LoVo (cell line): ENCODE measurements at places on chromosomes 2 and 18.

GRCh38 chr2:209872675-209873074 is 101.0 kb downstream of the UNC80 start:
- peak; percentile 51 for DNase-seq

GRCh38 chr2:128563348-128563687 is 244.7 kb upstream of the HS6ST1 start:
- DNase-seq = no peak

GRCh38 chr2:15706424-15706823 is 114.8 kb downstream of the DDX1 start:
- DNase-seq = no peak

DNA sequence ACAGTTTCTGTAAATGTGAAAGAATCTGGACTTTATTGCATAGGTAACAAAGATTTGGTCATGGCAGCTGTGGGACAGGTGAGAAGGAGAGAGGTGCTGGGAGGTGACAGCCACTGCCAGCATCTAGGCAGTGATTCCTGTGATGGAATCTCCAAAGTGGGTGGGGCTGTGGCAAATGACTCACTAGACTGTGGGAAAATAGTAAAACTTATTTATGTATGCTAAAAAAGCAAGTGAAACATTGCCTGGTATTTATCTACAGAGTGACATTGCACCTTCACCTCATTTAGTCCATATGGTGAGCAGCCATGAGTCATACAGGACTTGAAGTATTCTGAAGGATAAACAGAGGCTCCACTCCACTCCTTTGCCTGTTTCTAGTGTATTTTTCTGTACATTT is 145.3 kb upstream of the MEX3C start:
- peak; percentile 80 for DNase-seq

DNA sequence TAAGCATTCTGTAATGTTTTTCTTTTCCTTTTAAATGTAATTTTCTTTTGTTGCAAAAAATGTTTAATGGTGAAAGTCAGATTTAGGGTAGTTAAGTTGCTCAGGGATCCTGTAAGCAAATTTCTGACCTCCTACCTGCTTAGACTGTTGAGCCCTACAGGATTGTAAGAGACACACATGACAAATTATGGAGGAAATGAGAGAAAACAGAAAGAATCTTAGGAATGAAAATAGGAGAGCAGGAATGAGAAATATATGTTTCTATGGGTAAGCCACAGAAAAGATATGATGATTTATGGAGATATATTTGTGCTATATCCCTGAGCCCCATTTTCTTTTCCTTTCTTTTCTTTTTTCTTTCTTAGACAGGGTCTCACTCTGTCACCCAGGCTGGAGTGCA is 28.3 kb downstream of the CYBRD1 start:
- no peak for DNase-seq

- DNase-seq = no peak
These were observed 95.2 kb downstream of the MTX2 start for GRCh38 chr2:176364273-176364977.

DNA sequence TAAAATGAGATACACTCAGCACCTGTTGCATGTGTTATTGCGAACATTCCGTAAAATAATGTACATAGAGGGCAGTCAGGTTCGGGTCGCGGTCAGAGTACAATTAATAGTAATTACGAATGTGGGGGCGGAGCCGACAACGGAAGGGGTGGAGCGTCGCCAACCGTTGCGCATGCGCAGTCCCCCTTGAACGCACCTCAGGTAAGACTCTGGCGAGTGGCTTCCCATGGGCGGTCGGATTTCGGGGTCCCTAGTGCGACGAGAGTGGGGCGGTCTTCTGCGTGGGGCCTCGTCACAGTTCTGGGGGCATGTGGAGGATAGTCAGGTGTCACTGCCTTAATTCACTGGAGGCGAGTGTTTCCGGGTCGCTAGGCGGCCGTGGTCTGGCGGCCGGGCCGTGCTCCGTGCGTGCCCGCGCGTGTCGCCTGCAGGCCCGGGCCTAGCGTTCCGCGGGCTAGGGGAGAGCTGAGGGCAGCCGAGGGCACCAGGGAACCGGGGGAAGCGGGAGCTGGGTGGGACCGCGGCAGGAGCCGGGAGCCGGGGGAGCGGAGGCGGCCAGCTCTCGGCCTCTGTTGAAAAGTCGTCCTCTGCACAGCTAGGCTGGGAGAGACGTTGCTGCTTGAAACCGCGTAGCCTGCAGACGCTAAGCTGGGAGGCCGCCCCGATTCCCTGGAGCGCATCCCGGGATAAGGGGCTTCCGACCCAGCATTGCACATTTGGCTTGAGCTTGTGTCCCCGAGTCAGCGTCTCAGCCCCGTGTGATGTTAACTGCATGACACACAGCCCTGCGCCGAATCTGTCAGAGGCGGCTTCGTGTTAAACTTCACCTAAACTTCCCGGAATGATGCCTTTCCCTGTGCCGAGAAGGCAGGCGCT is at the start of gene CEBPZOS:
TSS of gene CEBPZOS (plus strand) at position 177 of the 876 bp plus-strand sequence. CDS start 3,209 bp downstream, outside the sequence.
- peak; percentile 88 for DNase-seq

DNA sequence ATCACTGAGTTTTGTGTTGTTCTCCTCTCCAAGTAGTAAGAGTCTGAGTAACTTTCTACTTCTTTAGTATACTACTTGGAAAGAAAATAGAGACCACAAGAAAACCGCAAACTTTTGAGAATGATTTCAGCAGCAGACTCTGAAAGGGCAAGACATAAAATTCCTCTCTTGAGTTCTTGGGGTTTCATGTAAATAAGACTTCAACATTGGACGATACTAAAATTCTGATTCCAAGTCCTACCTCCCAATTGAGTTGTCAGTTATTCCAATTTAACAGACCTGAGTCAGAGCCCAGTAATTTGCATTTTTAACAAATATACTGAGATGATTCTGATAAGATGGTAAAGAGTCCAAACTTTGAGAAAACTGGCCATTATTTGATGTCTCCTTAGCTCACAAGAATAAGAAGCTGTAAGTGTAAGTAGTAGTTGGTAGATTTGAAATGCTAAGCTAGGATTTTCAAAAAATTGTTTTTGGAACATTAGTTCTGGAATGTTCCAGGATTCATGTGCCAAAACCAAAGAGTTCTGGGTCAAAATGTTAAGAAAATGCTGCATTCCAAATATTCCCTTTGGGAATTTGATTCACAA is 261.6 kb upstream of the SPOPL start:
- DNase-seq = no peak
